ENCODE measurements at places on chromosomes 11 and 22.

DNA sequence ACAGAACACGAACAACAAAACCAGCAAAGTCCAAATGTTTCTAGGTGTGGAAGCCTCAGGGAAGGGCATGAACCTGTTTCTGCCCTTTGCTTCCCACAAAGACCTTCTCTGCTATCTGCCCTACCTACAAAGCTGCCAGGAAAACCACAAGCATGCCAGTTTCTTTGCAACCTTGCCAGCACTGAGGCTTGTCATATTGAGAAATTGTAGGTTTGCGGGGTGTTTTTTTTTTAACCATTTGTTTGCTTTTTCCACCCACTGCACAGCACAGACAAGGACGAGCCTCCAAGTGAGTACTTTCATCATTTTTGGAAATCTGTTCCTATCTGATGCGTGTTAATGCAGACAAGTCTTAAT, 12.8 kb downstream of the PARVG start:
- no peak for DNase-seq

DNA sequence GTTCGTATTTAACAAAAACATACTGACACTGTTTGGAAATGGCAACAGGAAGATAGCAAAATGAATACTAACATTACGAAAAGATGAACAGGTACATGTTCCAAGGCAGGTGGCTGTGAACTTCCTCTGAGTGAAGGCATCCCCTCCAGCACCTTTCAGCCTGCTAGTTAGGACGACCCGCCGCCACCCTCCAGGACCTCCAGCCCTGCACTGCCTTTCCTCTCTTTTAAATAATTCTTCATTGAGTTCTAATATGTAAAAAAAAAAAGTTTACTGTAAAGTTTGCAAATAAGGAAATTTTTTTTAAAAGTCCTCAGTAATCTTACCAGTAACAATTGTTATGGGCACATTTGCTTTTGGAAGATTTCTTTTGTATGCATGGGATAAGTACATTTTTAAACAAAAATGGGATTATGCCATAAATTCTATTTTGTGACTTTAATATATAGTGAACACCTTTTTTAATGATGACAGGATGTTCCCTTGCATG, 6.0 kb downstream of the NEAT1 start:
- no peak for DNase-seq

DNA sequence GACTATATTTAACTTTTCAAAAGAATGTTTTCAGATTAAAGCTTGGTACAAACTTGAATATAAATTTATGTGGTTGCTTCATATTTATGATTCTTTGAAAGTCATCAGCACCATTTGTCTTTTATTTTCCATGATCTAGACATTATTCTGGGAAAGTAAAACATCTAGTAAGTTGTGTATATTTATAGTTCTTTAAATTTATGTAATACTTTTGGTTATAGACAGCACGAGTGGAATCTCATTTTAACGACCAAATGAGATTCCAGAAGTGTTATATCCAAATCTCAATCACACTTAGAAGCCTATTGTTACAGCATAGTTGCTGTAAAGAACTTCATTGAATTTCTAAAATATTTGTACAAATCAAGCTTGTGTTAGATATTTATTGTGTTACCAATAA, 212.3 kb downstream of the DDX10 start:
- no peak for DNase-seq

- DNase-seq, result no peak
Measured at GRCh38 chr11:6646918-6647679, 8.5 kb downstream of the DCHS1 start.
